Stimulated activated memory B cell treated with anti-CD40 and anti-IgM and Interleukin-4, amounts not matched to agents 10 μg/mL and 1 μg/mL and 100 μg/mL, for 72 hours (primary cell): ENCODE measurements at places on chromosomes 11 and 22.

- no peak overlapping the region for H3K4me3 ChIP-seq
- H3K36me3 ChIP-seq: peaks cover 5% of the 10 kb centered on the region
- peak overlapping the region; percentile 53 for H3K27ac ChIP-seq
- peaks cover 20% of the 10 kb centered on the region for H3K4me1 ChIP-seq
- peak; percentile 51 for ATAC-seq
- peaks cover 22% of the 10 kb centered on the region for H3K27me3 ChIP-seq
These were observed 47.2 kb downstream of the MCHR1 start for GRCh38 chr22:40726514-40726913.

DNA sequence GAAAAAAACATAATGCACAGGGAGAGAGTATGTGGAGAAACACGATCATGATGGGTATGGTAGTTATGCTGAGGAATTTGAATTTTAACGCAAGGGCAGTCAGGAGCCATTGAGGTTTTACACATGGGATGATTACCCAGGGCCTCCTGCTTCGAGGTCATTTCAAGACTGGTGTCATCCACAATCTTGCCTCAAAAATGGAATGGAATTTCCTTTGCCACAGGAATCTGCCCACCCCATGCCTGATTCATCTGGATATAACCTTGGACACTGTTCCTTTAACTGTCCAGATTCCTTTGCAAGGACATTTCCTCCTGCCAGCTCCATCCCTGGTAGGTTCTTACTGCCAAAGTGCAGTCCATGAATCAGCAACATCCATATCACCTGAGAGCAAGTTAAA is 655.9 kb upstream of the TENM4 start:
- no peaks in the 10 kb centered on the region for H3K27me3 ChIP-seq
- H3K4me3 ChIP-seq: no peak overlapping the region
- H3K36me3 ChIP-seq: no peaks in the 10 kb centered on the region

- no peak overlapping the region for H3K4me3 ChIP-seq
- ATAC-seq: no peak
- no peaks in the 10 kb centered on the region for H3K36me3 ChIP-seq
- H3K4me1 ChIP-seq: no peaks in the 10 kb centered on the region
- peaks cover 8% of the 10 kb centered on the region for H3K27me3 ChIP-seq
These were observed 17.6 kb downstream of the C22orf31 start for GRCh38 chr22:29043906-29044575.

DNA sequence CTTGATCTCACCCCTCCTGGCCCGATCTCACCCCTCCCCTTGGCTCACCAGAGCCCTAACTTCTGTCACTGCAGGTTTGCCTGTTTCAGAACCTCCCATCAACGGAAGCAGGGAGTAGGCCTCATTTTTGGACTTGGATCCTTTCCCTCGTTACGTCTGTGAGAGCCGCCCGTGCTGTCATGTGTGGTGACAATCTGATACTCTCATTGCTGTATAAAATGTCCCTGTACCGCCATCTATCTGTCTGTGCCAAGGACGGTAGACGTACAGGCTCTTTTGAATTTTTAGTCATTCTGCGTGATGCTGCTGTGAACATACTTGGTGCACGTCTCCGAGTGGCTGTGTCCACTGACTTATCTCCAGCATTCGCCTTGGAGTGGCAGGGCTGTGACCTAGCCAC is 1163.1 kb downstream of the BRD1 start:
- no peak overlapping the region for H3K27ac ChIP-seq
- no peak for ATAC-seq
- H3K4me3 ChIP-seq: no peak overlapping the region
- H3K4me1 ChIP-seq: no peaks in the 10 kb centered on the region
- H3K36me3 ChIP-seq: peaks cover 5% of the 10 kb centered on the region
- H3K27me3 ChIP-seq: no peaks in the 10 kb centered on the region

DNA sequence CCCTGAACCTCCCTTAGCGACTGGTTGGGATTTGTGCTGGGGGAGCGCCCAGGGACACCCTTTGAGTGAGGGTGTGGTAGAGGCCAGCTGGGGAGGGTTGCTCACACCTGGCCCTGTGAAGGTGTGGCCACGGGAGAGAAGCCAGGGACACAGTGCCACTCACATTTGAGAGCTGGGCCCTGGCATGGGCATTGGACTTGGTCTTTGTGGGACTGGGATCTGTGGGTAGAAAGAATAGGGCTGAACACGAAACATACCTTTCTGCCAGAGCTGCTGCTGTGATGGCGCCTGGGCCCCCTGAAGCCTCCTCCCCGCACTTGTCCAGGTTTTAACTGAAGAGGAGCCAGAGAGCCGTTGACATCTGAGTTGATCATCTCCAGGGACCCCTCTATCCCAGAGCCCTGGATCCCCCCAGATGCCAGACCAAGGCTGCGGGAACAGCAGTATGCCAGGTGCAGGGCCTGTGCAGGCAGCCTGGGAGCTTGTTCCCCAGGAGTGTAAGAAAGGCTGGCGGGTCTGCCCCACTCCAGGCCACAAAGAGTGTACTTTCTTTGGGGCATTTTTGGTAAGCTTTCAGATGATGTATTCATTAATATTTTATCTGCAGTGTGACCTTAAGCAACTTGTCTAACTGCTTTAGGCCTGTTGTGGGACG is 284.1 kb downstream of the TBC1D22A start:
- no peak for ATAC-seq
- H3K4me1 ChIP-seq: peaks cover 89% of the 10 kb centered on the region
- H3K36me3 ChIP-seq: peaks cover 24% of the 10 kb centered on the region
- H3K27ac ChIP-seq: peak overlapping the region; percentile 56

- no peak overlapping the region for H3K27ac ChIP-seq
- no peaks in the 10 kb centered on the region for H3K4me1 ChIP-seq
- H3K27me3 ChIP-seq: no peaks in the 10 kb centered on the region
- H3K4me3 ChIP-seq: no peak overlapping the region
These were observed 1002.3 kb upstream of the TENM4 start for GRCh38 chr11:80443177-80443576.

- no peak overlapping the region for H3K4me3 ChIP-seq
- peaks cover 90% of the 10 kb centered on the region for H3K36me3 ChIP-seq
- no peaks in the 10 kb centered on the region for H3K4me1 ChIP-seq
- H3K27me3 ChIP-seq: no peaks in the 10 kb centered on the region
- H3K27ac ChIP-seq: no peak overlapping the region
- ATAC-seq: no peak
These were observed 46.5 kb downstream of the POLD3 start for GRCh38 chr11:74638869-74639268.

DNA sequence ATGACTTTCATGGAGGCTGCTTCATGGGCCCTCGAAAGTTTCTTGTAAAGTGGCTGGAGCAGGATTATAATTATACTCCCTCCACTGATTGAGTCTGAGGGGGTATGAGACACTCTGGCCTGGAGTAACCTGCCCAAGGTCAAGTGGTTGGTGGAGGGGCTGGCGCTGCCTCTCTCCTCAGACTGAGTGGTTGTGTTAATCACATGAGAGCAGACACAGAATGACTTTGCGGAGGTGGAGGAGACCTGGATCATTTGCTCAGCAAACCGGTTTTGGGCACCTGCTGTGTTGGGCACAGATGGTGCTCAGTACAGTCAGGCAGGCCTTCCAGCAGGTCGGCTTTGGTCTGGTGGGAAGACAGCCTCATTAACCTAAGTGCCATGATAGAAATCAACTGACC is 11.8 kb downstream of the BCR start:
- ATAC-seq: no peak
- H3K4me3 ChIP-seq: no peak overlapping the region
- H3K4me1 ChIP-seq: peaks cover 25% of the 10 kb centered on the region
- H3K36me3 ChIP-seq: peaks cover 27% of the 10 kb centered on the region

DNA sequence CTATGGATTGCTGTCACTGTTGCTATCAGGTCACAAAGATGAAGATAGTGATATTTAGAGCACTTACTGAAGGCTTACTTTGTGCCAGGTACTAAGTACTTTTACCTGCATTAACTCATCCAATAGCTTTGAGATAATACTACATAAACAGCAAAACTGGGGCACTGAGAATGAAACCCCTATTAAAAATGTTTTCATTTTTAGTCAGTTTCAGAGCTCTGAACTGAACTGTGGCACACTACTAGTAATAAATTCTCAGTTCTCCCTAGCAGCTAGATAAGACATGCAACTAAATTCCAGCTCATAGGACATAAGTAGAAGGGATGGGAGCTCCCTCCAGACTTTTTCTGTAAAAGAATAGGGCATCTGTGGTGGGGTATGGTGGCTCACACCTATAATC is 24.0 kb downstream of the ARFGAP3 start:
- no peak overlapping the region for H3K4me3 ChIP-seq
- ATAC-seq: no peak
- H3K27ac ChIP-seq: no peak overlapping the region
- H3K4me1 ChIP-seq: peaks cover 5% of the 10 kb centered on the region

DNA sequence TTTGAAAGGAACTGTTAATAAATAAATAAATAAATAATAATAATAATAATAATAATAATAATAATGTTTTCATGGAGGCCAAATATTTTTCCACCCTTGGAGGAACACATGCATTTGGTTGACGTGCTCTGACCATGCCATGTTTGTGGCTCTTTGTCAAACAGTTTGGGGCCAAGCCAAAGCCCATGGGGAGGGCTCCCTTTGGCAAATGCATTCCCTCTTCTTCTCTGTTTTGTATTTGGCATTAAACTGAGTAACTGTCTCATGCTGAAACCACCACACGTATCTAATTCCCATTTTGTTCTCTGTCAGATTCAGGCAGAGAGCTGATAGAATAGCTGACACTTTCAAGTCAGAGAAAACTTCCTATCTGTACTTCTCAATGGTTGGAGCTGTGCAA is 68.6 kb upstream of the PAX6 start:
- no peaks in the 10 kb centered on the region for H3K4me1 ChIP-seq
- no peak for ATAC-seq
- no peak overlapping the region for H3K27ac ChIP-seq
- no peak overlapping the region for H3K4me3 ChIP-seq
- peaks cover 36% of the 10 kb centered on the region for H3K27me3 ChIP-seq

GRCh38 chr11:19474211-19474610 is 233.5 kb upstream of the E2F8 start:
- no peak overlapping the region for H3K4me3 ChIP-seq
- no peak for ATAC-seq
- peaks cover 18% of the 10 kb centered on the region for H3K27me3 ChIP-seq
- H3K27ac ChIP-seq: no peak overlapping the region
- H3K36me3 ChIP-seq: no peaks in the 10 kb centered on the region

DNA sequence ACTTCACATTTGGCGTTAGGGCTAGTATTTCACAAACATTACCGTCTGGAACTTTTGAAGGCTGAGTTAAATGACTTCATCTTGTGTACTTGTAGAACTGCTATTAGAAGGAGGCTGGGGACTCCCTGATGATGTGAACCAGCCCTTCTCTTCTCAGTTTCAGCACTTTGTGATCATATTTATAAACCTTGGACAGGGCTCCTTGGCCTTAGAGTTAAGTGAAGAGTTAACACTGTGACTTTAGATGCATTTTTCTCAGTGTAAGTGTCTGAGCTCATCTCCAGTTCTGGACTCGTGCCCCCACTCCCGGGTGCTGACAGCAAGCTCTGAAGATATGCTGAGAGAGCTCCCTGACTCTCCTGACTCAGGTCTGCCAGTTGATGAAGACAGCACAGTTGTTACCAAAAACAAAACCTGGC is 8.4 kb downstream of the MIAT start:
- H3K4me1 ChIP-seq: peaks cover 79% of the 10 kb centered on the region
- H3K4me3 ChIP-seq: no peak overlapping the region
- ATAC-seq: no peak
- H3K27me3 ChIP-seq: no peaks in the 10 kb centered on the region
- no peaks in the 10 kb centered on the region for H3K36me3 ChIP-seq

DNA sequence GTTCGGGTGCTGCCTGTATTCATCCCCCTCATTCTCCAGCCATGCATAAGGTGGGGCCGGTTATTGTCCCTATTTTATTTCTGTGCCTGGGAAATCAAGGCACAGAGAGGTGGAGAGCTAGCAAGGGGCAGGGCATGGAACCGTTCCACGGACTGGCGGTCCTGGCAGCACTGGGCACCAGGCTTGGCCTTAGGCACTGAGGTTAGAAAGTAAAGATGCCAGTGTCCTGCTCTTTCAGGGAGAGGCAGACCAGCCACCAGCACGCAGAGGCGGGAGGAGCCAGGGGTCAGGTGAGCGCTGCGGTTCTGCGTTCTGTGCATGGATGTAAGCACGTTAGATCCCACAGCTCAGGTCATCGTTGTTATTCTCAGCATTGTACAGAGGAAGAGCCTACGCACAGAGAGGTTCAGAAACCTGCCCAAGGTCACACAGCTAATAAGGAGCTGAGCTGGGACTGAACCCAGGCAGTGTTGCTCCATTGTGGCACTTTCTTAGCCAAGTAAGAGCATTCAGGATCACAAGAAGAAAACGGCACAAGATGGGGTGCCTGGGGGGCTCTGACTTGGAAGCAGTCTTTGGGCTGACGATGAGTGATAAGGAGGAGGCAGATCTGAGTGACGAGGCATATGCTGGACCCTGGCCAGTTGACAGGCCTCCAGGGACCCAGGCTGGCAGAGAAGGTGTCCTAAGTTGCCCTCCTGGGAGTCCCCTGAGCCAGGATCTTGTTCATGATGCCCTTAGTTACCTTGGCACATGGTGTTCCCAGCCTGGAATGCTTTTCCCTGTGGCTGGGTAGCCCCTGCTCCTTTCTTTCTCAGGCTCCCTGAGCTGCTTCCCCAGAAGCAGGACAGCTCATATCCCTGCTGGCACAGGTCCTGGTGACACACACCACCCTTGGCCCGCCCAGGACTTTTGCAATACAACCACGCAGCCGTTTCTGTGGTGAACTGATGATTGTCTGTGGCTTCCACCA is 41.1 kb downstream of the OSBPL5 start:
- H3K27me3 ChIP-seq: peaks cover 35% of the 10 kb centered on the region
- no peaks in the 10 kb centered on the region for H3K36me3 ChIP-seq

GRCh38 chr11:128643661-128644317 is 50.1 kb upstream of the FLI1 start:
- H3K27me3 ChIP-seq: no peaks in the 10 kb centered on the region
- ATAC-seq: no peak
- H3K4me1 ChIP-seq: peaks cover 18% of the 10 kb centered on the region
- H3K27ac ChIP-seq: no peak overlapping the region
- no peak overlapping the region for H3K4me3 ChIP-seq

DNA sequence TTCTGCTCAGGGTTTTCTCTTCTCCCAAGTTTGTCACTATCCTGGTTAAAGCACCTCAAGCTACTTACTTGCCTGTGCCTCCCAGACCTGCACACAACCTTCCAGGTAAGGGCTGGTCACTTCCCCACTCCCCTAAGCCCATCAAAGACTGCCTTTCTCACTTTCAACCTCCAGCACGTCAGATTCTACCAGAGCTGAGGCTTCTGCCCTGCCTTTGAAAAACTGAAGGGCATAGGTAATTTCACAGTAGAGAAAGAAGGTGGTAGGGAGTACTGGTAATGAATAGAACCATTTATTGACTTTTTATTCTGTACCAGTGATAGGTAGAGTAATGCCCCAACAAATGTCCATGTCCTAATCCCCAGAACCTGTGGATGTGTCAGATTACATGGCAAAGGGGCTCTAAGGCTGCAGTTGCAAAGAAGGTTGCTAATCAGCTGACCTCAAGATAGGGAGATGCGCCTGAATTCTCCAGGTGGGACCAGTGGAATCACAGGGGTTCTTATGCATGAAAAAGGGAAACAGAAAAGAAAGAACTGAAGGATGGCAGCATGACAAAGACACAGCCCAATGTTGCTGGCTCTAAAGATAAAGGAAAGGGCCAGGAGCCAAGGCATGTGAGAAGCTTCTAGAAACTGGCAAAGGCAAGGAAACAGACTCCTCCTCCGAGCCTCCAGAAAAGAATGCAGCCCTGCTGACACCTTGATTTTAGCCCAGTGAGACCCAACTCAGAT is 89.0 kb downstream of the SLC1A2 start:
- peak overlapping the region; percentile 84 for H3K27ac ChIP-seq
- H3K27me3 ChIP-seq: no peaks in the 10 kb centered on the region
- H3K36me3 ChIP-seq: no peaks in the 10 kb centered on the region
- no peak overlapping the region for H3K4me3 ChIP-seq
